ENCODE measurements at places on chromosomes 7 and 10.
A peak's percentile ranks its signal among the peaks of the same experiment; 100 is the strongest.

DNA sequence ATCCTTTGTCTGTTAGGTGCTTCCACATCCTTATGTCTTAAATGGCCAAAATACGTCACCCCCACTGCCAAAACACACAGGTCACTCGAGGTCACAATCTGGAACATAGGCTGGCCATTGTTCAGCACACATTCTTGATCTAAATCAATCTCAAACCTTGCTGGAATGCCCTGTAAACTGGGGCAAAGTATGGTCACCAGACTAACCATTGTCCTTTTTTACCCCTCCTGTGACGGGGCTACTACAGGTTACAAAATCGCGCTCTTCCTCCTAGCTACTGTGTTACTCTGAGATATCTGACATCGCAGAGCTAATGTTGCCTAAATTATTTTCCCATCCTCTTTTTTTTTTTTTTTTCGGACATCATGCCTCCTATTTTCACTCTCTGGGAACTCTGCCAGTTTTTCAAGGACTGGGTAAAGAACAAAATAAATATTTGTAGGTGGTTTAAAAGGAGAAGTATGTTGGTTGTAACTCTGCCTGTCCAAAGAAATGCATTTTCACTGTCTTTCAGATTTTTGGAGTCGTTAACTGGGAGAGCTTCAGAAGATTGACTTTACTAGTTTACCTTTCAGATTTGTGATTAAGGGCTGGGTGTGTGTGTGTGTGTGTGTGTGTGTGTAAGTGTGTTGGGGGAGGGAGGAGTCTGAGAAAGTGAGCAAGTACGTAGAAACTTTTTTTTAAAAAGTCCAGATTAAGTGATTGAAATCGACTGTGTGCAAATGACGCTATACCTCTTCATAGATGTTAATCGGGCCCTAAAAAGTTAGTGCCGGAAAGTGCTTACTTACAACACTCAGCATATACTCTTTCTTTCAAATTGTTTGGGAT is 942 bp upstream of the KIAA1217 start:
- DNase-seq, result no peak

DNA sequence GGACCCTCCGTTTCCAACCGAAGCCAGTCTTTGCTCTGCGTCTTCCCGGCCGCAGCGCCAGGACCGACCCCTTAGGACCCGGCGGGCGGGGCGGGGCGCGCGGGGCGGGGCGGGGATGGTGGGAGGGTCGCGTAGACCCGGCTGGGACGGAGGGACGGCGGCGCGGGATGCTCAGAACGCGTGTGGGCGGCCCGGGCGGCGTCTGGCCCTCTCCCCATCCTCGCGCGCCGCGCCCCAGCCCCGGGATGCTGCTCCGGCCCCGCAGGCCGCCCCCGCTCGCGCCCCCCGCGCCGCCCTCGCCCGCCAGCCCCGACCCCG is at the start of gene UTF1:
Gene UTF1 (plus strand): TSS at position 174 of the 318 bp plus-strand sequence. CDS start 72 bp downstream, at position 246.
- DNase-seq, result no peak

DNA sequence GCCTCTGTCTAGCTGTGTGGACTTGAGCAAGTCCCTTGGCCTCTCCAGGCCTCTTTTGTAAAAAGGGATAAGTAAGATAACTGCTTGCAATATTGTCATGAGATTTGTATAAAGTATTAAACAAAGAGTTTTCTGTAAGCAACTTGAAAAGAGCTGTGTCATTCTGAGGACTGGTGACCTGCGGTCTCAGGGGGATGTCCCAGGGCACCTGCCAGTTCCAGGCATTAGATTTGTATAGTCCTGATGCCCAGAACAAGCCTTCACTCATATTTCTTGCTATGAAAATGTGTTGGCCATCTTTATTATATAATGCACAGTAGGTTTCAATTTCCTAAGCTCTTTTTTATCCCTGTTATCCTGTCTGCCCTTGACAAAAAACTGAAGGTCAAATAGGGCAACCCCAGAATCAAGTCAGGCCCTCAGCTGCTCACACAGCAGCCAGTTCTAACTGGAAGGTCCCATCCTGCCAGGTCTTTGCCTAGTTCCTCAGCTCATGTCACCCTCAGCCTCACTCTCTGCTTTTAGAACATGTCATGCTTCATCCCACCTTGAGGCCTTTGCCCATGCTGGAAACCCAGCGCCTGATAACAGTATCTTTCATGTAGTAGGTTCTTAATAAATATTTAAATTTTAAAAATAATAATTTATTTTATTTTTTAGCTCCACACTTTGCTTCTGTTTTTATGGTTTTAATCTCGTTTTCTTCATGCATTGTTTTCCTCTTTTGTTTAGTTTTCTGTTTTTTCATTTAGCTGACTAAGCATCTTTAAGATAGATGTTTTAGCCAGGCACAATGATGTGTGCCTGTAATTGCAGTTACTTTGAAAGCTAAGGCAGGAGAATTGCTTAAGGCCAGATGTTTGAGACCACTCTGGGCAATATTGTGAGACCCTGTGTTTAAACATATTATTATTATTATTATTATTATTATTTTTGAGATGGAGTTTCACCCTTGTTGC is 87.5 kb upstream of the ZNF92 start:
- DNase-seq, result no peak

- no peak for DNase-seq
These were observed 673 bp downstream of the NDUFB8 start for GRCh38 chr10:100528921-100529474.

DNA sequence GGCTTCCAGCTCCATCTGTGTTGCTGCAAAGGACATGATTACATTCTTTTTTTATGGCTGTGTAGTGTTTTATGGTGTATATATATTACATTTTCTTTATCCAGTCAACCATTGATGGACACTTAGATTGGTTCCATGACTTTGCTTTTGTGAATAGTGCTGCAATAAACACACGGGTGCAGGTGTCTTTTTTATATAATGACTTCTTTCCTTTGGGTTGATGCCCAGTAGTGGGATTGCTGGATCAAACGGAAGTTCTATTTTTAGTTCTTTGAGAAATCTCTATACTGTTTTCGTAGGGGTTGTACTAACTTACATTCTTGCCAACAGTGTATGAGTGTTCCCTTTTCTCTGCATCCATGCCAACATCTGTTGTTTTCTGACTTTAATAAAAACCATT is 189.7 kb downstream of the ACTR3B start:
- no peak for DNase-seq

DNA sequence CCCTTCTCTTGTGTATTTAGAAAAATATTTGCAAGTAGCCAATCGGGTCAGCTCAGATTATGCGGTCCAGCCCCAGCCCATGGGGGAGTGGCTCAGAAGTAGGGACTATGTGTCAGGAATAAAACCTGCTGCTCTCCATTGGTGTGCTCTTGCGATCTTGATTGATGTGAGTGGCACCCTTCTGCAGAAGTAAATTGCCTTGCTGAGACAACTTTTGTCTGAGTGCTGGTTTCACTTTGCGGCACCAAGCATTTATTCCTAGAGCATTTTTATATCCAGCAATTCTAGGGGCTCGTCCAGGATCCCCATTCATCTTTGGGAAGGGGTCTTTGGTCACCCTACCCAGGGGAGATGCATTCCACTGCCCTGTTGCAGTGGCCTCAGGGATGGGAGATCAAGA is 26.1 kb upstream of the FAM221A start:
- no peak for DNase-seq

- DNase-seq, result no peak
These were observed 605.4 kb upstream of the NRP1 start for GRCh38 chr10:33939892-33940291.

GRCh38 chr10:70753841-70754621 is 31.1 kb downstream of the TBATA start:
- DNase-seq, result no peak

DNA sequence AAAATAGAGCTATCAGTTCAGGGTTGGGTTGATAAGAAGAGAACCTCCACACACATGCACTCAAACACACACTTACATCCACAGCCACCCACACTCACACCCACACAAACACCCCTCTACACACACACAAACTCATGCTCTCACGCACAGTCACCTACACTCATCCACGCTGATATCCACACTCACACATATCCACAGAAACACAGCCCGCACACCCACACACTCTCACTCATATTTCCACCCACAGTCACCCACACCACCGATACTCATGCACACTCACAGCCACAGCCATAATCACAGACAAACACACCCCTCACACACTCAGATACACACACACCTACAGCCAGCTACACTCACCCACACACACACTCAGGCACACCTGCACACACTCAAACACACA is 333.0 kb upstream of the TPK1 start:
- DNase-seq, result no peak

- DNase-seq, result no peak
These were observed 12.3 kb upstream of the CCDC172 start for GRCh38 chr10:116311706-116312490.

- DNase-seq, result peak; percentile 43
These were observed 39.1 kb upstream of the PARD3 start for GRCh38 chr10:34854147-34854601.

DNA sequence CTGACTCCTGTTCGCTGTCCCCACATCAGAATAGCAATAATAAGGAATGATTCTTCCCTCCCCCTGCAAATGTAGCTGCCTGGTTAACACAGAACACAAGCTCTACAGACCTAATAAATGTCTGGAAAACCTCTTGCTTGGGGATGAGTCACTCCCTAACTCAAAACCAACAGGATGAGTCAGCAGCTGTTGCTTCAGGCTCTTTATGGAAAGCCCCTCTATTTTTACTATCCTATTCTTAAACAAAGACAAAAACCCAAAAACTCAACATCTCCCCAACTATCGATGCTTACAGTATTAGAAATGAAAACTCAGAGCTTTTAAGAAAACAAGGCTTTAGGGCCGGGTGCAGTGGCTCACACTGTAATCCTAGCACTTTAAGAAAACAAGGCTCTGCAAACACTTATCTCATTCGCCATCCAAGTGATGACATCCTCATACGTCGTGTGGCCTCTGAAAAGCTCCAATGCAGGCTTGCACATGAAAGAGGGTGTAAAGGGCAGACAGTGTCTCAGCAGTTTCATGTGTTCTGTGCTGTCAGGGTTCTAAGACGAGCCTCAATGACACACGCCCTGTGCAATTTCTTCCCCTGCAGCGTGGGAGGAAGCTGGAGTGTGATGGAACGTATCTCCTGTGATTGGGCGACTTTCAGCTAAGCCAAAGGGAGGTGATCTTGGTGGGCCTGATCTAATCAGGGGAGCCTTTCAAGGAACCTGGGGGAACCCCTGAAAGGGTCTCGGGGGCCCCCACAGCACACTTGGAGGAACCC is 70.1 kb downstream of the AMZ1 start:
- DNase-seq, result peak; percentile 44

DNA sequence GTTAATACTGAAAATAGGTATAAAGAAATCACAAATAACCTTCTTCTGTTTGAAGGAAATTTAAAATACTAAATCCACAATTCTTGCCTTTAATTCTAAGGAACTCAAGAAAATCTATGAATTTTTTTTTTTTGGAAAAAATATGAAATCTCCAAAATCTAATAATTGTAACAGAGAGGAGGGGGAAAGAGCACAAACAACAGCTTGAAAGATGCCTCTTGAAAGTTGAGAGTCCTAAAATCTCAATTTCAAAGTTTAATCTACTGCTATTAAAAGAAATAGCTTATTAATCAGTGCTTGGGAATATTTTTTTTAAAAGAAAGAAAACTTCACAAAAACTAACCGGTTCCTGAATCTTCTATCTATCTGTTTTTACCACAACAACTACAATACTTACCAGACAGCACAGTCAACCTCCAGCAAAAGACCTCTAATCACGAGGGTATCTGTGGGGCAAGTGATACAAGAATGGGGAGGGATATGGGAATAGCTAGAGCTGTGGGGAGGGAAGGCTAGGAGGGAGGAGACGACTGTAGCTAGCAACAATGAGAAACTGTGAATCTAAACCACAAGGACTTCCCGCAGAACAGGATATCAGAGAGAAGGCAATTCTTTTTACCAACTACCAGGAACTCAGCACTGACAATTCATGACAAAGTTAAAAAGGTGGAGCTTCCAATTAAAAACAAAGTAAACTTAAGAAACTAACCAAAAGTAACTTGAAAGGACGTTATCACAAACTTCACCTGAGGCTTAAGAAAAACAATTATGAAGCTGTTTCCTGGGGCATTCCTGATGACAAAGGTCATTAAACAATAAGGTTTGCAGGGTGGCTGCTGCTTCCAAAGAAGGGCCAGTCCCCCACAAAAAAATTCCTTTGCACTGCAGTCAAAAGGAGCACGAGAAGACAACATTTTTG is at the start of gene USP54:
Gene USP54 (minus strand): TSS at position 462 of the 919 bp plus-strand sequence. CDS start 15,684 bp downstream, outside the sequence.
- no peak for DNase-seq

DNA sequence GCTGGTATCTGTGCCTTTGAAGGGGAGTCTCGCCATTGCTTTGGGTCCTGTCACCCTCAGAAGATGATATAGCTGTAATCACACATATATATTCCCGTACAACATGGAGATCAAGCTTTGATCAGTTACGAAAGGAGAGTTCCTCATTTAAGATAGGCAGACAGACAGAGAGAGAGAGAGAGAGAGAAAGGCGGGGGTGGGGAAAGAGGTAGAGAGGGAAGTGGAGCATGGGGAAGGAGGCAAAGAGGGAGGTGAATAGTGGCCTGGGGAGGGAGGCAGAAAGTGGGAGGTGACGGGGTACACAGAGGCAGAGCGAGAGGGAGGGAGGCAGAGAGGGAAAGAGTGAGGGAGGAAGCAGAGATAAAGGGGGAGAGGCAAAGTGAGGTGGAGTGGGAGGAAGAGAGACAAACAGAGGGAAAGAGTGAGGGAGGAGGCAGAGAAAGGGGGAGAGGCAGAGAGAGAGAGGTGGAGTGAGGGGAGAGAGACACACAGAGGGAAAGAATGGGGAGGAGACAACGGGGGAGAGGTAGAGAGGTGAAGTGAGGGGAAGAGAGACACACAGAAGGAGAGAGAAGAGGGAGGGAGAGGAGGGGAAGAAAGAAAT is 44.6 kb upstream of the C1QL3 start:
- no peak for DNase-seq

DNA sequence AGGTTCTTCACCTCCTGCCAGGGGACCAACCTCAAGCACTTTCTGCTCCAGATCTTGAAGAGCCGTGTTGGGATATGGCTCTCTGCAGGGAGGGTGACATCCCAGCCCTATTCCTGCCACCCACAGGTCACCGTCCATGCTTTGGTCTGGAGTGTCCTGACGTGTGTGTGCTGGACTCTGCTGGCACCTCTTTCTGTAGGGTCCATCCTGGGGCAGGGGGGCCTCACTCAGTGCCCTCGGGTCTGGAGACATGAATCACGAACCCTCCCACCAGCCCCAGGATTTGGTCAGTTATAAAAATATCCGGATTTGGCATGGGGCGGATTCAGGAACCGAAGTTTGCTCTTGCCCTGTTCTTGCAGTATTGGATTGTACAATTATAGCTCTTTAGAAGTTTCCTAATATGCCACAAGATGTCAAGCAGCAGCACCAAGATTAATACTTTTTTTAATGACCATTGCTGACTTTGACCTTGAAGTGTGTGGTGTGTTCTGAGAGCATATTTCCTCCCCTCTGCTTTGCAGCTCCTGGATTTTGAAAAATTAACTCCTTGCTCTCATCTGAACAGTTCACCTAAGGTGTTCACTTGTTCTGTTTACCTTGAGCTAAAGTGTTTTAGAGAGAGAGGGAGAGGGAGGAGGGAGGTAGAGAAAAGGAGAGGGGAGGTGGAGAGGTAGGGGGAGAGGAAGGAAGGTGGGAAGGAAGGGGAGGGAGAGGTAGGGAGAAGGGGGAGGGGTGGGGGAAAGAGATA is 95.4 kb upstream of the SHH start:
- no peak for DNase-seq

Measured in NCI-H1694 treated with DMSO at 0.1 percent for 48 hours (cell line).